Panc1 (cell line): ENCODE measurements at places on chromosomes 7 and 10.
A peak's percentile ranks its signal among the peaks of the same experiment; 100 is the strongest.

GRCh38 chr10:59127991-59128390 lies 48.5 kb upstream of the PHYHIPL start:
- DNase-seq = no peak

- DNase-seq = no peak
These were observed 91.8 kb downstream of the CHST15 start for GRCh38 chr10:124001391-124002148.

- no peak for DNase-seq
These were observed 139.3 kb downstream of the SLC25A13 start for GRCh38 chr7:96182424-96183158.

DNA sequence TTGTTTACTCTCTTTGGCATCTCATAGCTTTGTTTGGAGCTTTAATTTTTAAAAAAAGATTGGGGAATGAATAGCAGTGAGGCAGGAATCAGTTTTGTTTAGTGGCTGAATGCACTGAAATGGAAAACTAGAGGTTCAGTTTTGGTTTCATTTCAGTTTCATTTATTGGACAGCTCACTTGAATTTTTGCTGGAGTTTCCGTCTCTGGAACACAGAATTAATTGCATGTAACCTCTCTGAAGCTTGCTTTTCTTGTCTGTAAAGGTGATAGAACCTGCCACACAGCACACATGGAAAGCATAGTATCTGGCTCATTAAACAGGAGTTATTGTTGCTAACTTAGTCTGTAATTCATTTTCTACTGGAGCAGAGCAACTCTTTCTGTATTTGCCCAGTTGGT lies 7.1 kb downstream of the GRM8 start:
- DNase-seq = no peak

GRCh38 chr7:109215341-109215740 lies 645.7 kb downstream of the DNAJB9 start:
- no peak for DNase-seq

DNA sequence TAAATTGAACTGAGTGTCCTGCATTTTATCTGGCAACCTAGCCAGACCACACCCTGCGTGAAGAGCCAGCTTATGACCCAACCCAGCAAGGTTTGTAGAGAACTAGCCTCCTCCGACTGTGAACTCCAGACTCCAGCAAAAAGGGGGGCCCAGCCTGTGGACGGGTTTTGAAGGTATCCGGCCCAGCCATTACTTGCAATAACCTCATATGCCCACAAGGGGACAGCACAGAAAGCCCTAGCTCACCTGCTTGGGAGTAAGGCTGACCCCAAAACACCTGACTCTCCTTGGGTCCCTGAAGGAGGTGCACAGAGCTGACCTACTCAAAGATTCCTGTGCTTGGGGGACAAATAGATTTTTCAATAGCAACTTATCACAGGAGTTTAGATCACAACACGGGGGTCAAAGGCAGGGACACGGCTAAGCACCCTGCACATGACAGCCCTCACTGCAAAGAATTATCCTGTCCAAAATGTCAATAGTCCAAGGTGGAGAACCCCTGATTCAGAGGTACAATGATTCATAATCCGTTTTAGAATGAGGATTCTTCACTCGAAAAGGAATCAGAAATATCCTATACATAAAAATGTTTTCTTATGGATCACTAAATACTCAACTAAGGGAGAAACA lies 4.6 kb downstream of the TRPV6 start:
- DNase-seq = peak; percentile 41

- DNase-seq = no peak
These were observed 9.8 kb downstream of the NOD1 start for GRCh38 chr7:30468791-30469190.

DNA sequence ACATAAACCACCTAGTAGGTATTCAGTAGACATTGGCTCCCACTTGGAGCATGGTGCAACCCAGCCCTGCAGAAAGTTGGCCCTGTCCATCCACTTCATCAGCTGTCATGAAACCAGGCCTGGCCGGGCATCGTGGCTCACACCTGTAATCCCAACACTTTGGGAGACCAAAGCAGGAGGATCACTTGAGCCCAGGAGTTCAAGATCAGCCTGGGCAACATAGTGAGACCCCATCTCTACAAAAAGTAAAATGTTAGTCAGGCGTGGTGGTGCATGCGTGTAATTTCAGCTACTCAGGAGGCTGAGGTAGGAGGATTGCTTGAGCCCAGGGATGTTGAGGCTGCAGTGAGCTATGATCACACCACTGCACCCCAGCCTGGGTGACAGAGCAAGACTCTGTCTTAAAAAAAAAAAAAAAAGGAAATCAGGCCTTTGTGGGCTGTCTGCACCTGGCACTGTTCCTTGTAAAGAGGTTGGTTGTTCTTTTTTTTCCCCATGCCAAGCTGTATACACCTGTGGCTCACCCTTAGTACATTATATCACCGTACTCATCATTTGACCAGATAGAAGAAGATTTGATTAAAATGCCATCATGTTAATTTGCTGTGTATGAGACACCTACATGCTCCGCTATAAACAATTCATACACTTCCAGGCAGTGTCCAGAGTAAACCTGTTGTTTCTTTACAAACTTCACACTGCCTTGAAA lies 45.4 kb upstream of the GRID1 start:
- no peak for DNase-seq

DNA sequence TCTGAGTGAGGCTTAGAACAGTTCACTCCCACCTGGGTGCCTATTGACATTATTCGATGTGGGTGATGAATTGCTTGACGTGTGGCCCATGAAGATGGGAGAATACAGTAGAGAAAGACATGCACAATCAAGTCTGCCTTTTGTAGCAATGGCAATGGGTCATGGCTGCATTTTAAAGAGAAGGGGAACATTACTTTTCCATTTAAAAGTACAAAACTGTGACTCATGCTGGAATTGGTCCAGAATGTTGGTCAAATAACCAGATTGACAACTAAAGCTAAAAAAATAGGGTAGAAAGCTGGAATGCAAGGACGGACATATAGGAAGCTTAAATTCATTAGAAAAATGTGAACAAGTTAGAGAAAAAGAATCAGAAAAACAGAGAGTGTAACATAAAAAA lies 104.1 kb upstream of the SLC25A13 start:
- DNase-seq = no peak

- no peak for DNase-seq
These were observed 66.5 kb downstream of the CLRN3 start for GRCh38 chr10:127826154-127826725.

DNA sequence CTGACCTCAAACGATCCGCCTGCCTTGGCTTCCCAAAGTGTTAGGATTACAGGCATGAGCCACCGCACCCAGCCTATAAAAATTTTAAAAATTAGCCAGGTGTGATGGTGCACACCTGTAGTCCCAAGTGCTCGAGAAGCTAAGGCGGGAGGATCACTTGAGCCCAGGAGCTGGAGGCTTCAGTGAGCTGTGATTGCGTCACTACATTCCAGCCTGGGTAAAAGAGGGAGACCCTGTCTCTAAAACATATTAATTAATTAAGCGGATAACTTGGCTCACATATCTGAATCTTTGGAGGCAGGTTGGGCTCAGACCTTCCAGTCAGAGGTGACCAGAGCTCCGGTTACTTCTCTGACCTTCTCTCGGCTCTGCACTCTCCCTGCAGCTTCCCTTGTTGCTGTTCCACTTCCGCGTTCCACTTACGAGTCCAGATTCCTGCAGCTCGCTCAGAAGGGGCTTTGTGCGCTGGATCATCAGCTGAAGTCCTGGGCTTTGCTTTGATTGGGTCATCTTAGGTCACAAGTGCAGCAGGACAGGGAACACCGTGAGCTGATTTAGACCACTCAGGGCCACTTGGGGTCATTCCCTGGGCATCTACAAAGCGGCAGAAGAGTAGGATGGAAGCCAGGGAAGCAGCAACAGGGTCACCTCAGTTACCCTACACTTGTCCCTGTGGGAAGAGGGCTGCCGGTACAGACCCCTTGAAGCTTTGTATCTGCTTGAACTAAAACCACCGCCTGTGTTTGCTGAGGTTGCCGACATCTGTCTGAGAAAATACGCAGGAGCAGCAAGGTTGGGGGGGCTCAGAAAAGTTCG lies 2.0 kb upstream of the ARPC1B start:
- DNase-seq = no peak

GRCh38 chr10:133276435-133277201 lies at the start of gene ADAM8:
Gene ADAM8 (minus strand): TSS chr10:133276868. CDS start chr10:133276817, 51 bp downstream.
- no peak for DNase-seq

- DNase-seq = no peak
These were observed 102.1 kb downstream of the ANKRD61 start for GRCh38 chr7:6133249-6133648.

- DNase-seq = no peak
These were observed 4.9 kb downstream of the DYNC1I1 start for GRCh38 chr7:95777269-95777668.

DNA sequence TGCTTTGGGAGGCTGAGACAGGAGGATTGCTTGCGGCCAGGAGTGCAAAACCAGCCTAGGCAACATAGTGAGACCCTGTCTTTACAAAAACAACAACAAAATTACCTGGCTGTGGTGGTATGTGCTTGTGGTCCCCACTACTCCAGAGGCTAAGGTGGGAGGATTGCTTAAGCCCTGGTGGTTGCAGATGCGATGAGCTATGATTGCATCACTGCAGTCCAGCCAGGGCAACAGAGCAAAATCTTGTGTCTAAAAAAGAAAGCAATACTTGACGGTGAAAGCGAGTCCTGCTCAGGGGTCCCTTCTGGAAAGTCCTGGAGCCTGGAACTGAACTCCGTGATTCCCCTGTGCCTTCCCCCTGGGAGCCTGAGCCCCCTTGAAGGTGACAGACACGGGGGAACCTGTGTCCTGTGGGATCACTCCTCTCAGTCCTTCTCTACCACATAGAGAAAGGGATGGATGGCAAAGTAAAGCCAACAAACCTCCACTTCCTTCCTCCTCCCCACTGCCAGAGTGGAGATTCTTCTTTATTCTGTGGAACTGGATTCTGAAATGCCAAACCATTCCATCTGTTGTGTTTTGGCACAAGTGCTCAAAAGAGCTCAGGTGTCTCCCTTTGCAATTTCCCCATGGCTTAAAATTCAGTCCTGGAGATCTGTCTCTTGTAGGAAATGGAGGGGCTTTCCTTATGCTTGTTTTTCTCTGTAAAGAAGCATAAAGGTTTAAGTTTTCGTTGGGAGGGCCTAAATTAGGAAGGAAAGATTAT lies 50.6 kb downstream of the KIAA1217 start:
- DNase-seq = no peak

DNA sequence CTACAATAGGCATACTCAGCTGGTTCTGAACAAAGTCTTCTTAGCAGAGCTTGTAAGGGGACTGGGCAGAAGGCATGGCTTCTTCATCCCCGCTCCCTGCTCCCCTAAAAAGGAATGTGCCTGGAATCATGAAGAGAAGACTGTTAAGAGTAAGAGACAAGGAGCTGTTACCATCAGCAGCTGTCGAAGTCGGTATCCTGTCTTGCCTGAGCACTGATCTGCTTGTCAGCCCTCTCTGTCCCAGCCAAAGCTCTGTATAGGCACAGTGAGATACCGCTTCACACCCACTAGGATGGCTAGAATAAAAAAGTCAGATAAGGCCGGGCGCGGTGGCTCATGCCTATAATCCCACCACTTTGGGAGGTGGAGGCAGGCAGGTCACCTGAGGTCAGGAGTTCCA lies 2.4 kb downstream of the ABLIM1 start:
- no peak for DNase-seq

- no peak for DNase-seq
These were observed 23.4 kb upstream of the GSAP start for GRCh38 chr7:77439572-77439971.

- no peak for DNase-seq
These were observed 725.6 kb upstream of the GALNT17 start for GRCh38 chr7:70406186-70406949.

DNA sequence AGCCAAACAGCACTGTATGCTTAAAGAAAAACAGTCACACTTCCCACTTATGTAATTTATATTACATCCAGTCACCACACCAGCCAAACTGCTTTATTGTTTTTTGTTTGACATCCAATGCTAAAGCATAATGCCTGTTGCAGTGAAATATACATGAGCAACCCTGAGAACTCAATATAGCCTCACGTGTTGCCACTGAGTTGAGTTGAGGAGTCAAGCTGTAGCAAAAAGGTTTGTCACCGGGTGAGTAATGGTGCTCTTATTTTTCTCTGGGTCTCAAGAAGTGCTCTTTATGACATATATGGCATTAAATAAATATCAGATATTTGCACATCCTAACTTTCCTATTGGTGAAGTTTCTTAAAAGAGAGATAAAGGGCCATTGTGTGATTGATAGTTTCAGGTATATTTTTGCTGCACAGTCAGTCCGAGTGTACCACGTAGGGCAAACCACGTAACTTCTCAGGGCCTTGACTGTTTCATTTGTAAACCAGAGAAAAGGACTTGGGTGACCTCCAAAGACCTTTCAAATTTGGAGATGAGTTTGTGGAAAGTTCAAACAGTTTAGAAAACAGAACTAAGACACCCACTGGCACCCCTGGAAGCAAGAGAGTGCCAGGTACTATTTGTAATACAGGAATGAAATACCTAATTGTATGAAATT lies 168.5 kb downstream of the CFTR start:
- no peak for DNase-seq

DNA sequence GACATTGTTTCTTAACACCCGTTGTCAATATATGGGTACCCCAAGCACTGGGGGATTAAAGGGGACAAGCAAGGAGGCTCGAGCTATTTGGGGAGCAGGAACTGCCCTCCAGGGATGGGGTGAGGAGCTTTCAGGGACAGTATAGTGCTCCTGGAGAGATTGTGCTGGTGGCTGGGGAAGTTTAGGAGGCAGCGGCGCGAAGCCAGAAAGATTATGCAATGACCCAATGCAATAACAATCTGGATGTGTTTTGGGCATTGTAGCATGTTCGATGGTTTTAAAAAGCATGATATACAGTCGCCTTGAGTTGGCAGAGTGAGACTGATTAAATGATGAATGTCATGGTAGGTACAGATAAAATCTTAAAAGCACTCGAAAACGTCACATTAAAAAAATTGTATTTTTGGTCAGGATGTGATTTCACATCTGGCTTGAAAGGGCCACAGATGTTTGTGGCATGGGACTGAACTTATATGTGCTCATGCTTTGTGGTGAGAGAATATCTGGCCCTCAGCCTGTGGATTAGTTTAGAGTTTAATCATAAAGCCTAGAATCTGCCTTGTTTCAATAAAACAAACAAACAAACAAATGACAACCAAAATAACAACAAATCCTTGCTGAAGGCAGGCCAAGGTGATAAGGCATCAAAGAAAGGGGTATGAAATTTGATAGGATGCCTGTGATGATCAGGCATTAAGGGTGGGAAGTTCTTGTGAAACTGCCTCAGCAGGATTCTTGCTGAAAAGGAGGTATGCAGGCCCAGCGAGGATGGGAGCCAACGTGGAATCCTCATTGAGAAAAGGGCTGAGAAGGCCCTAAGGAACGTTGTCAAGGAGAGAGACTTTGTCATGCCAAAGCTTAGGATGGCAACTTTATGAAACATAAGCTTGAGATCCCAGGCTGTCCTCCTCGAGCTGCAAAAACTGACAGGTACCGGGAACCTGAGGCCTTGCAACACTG lies 417.1 kb upstream of the KLF6 start:
- no peak for DNase-seq
